ENCODE measurements at places on chromosomes 5 and 9. TPM values are rescaled to one million over a fixed set of nuclear protein-coding genes. Genes with fewer than 3 reads are reported as not detected.
A peak's percentile ranks its signal among the peaks of the same experiment; 100 is the strongest.

DNA sequence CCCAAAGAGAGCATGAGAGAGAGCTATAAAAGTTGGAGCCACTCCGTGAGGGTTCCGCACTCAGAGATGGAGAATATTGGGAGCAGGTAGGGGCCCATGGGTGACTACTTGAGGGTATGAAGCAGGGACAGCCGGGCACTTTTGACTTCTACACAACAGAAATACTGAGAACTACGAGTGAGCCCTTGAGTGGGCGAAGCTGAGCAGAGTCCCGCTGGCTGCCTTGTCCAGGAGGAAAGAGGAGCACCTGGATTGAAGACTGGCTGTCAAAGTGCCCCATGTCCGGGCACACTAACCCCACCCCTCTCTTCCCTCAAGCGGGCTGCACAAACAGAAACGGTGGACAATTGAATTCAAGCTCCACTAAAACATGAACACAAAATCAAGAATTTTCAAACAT lies 33.6 kb downstream of the FYB1 start:
- H3K27me3 ChIP-seq: no peaks in the 10 kb centered on the region
- no peaks in the 10 kb centered on the region for H3K4me1 ChIP-seq

GRCh38 chr5:141942185-141942857 lies 15.7 kb downstream of the PCDH12 start:
- no peak overlapping the region for H3K4me3 ChIP-seq
- no peak overlapping the region for H3K27ac ChIP-seq
- no peak for DNase-seq
- H3K27me3 ChIP-seq: no peaks in the 10 kb centered on the region
- peaks cover 50% of the 10 kb centered on the region for H3K36me3 ChIP-seq
- H3K4me1 ChIP-seq: peaks cover 35% of the 10 kb centered on the region

DNA sequence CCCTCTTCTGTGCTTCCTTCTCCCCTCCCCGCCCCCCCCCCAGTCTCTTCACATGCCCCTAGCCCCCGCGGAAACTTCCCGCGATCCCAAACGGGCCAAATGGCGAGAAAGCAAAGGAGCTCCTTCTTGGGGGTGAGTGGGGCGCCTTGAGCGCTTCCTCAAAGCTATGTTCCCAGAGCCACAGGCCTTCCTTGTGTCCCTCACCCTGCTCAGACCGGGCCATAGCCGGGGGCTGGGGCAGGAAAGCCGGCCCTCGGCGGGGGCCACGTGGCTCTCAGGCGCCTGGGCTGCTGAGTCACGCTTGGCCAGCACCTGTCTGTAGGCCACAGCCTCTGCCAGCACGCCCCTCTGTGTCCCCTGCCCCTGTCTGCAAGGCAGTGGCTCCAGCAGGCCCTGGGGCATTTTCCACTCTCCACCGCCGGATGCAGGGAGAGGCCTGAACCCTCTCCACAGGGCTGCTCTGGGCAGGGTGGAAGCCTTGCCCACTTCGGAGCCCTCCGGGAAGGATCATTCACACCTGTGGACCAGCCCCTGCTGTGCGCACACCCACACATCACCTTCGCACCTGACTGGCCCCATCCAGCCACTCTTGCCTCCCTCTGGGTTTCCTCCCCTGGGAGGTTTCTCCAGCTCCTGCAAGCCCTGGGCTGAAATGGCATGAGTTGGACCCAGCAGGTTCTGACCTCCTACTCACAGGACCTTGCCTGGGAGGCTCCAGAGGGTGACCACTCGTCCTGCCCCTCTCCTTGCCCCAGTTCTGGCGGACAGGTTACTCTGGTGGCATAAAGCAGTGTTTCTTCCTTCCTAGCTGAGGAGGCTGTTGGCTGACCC lies 1.2 kb upstream of the SQSTM1 start:
- no peaks in the 10 kb centered on the region for H3K27me3 ChIP-seq
- no peak for DNase-seq
- peaks cover 12% of the 10 kb centered on the region for H3K36me3 ChIP-seq
- H3K27ac ChIP-seq: peak overlapping the region; percentile 100

DNA sequence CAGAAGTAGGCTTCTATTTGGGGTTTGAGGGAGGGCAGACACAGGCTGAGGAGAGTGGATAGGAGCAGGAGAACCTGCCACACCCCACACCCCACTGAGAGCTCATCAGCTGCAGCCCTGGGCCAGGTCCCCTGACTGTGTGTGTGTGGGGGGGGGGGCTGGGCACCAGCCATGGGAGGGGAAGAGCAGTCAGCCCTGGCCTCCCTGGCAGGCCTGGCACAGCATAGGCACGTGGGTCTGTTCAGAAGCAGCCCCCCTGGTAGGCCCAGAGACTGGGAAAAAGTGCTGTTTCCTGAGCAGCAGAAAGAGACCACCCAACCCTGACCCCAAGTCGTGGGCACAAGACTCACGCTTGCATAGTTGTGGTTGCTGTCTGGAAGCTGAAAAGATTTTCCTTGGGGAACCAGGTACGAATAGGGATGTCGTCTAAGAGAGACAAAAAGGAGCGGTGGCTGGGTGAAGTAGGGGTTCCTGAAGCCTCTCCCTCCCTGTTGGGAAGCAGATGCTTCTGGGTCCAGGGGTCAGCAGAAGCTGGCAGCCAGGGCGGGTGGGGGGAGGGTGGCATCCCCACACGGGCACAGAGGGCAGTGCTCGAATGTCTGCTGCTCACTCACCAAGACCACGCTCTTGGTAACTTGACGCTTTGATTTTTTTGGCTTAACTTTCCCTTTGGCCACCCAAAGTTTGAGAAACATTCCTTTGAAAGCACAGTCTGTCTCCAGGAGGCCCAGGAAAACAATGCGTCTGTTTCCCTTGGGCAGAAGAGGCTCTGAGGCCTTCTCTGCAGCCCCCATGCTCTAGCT lies 2.9 kb downstream of the NSMF start:
- H3K4me3 ChIP-seq: no peak overlapping the region
- DNase-seq: no peak
- H3K4me1 ChIP-seq: peaks cover 66% of the 10 kb centered on the region
- H3K27me3 ChIP-seq: no peaks in the 10 kb centered on the region
- H3K27ac ChIP-seq: no peak overlapping the region

GRIN1 gene
- 0.19 TPM for total RNA-seq

Measured in esophagus muscularis mucosa (tissue), 4 donors.